ENCODE measurements at places on chromosomes 6 and 20. TPM values are rescaled to one million over a fixed set of nuclear protein-coding genes. Genes with fewer than 3 reads are reported as not detected.

DNA sequence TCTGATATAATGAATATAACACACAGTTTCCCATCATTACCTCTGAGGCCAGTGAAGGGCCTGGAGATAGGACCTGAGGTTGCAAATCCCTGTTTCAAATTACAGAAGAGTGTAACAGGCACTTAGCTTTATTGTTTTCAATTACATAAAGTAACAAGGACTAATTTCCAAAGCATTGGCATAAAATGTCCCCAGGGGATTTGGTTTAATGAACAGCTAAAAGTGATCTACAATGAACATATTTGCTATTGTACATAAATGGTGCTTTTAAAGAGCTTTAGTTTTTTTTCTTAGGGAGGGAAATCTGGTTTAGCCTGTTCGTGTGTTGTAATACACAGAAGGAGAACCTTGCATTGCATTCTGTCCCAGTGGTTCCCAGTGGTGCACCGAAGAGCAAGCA lies 54.4 kb downstream of the HMGN3 start:
- no peak for DNase-seq

DNA sequence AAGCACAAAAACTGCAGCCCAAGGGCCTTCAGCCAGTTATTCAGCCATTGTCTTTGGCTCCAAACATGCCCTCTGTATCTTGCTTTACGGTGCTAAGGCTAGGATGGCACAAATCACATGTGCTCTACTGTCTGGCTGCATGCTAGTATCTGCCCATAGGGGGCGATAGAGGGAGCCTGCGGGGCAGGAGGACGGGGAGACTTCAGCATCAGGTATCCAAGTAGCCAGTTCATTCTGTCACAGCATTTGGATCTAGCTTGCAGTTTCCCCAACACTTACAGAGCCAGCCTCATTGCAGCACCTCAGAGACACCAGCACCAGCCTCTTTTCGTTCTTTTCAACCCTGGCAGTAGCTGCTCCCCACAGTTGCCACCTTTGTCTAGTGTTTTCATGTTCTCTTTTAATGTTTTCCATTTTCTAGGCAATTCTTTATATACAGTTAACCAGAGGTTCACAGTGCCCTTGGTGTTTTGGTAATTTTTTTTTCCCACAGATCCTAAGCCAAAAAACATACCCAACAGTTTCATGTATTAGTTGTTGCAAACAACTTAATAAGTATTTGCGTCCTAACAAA lies 705.9 kb downstream of the PTPRT start:
- no peak for DNase-seq

DNA sequence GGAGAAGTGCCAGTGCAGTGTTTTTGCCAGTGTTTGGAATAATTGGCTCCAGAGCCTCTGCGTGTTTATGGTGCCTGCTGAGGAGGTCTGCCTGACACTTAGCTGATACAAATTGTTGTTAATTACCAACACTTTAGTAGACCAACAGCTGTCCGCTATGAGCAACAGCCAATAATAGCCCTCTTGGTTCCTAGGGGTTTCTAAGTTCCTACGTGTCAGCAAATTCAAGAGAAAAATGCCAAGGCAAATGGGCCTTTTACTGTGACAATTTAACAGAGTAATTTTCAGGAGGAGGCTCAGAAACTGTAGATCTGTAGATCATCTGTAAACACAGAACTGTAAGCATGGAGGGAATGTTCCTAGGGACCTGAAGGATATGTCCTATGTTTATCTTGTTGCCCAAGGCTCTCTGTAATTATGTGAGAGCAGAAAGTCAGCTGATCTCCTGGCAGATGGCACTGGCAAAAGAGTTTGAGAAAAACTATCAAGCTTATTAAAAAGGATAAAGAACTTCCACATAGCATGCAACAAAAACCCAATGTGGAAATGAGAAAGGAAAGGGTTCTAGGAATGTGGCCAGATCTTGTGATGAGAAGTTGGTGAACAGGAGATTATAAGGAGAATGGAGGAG lies 157.7 kb downstream of the GJA1 start:
- no peak for DNase-seq

GRCh38 chr6:36914227-36914794 lies 28.6 kb downstream of the C6orf89 start:
- peak; percentile 73 for DNase-seq

DNA sequence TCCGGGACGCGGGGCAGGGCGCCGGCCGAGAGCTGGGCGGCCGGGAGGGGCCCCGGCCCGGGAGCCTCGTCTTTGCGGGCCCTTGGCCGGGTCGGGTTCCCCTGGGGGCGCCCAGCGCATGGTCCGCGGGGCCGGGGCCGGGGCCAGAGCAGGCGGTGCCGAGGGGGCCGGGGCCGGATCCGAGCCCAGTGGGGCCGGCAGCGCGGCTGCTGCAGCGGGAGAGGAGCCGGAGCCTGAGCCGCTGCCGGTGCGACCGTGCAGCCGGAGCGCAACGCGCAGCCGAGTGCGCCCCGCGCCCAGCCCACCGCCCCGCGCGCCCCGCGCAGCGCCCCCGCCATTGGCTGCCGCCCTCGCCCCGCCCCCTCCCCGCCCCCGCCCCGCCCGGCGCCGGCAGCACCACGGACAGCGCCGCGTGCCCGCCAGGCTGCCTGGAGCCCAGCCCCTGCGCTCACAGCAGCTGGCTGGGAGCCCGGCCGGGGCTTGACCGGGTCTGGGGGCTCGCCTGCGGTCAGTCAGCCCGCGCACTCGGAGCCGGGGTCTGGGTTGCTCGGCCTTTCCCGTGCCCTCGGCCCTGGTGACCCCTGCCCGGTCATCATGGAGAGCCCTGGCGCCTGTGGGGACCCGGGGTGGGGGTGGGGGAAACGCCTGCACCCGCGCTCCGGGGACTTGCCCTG lies at the start of gene HRH3:
Gene HRH3, minus strand, starts transcription at position 287 of the 674 bp plus-strand sequence. CDS start 308 bp downstream, outside the sequence.
- DNase-seq = no peak

- DNase-seq = no peak
Observed at GRCh38 chr6:129679758-129680157, 30.2 kb downstream of the ARHGAP18 start.

DNA sequence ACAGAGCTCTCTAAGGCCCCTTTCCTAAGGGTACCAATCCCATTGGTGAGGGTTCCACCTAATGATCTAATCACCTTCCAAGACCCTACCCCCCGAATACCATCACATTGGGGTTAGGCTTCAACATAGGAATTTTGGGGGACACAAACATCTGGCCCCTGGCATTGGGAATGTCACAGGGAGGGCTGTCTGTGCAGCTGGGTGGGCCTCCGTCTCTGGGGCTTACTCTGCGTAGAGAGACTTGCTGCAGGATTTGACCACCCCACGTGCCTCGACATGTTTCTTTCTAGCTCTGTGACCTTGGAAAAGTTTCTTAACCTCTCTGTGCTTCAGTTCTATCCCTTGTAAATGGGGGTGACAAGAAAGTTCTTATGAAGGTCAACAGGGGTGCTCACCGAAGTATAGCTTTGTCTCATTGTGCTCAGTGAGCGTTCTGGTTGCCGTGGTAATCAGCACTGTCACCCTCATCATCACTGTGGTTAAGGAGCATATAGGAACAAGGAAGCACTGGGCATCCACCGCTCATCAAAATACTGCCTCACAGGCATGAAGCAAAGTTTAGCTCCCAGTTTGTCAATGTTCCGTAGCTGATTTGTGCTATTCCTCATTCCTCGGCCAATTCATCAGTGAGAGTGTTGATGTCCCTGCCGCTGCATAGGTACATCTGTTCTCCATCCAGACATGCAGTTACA lies 152.8 kb downstream of the SYCP2 start:
- no peak for DNase-seq

GRCh38 chr20:57402206-57403125 lies 11.3 kb downstream of the RBM38 start:
- no peak for DNase-seq

DNA sequence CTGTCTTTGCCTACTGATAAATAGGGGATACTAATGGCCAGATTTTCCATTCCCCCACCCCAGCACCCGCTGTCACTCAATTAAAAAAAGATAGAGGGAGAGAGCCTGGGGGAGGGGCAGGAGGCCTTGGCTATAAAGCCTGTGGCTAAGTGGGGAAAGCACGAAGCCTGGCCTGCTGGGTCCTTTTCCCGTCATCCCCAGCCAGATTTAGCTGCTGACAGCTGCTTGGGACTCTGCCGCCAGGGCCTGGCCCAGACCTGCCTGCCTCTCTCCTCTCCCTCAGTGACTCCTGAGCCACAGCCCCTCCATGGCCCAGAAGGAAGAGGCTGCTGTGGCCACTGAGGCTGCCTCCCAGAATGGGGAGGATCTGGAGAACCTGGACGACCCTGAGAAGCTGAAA lies at the start of gene APOBEC2:
Gene APOBEC2, plus strand, starts transcription at position 162 of the 400 bp plus-strand sequence. Its CDS starts 146 bp downstream, at position 308.
- no peak for DNase-seq

DNA sequence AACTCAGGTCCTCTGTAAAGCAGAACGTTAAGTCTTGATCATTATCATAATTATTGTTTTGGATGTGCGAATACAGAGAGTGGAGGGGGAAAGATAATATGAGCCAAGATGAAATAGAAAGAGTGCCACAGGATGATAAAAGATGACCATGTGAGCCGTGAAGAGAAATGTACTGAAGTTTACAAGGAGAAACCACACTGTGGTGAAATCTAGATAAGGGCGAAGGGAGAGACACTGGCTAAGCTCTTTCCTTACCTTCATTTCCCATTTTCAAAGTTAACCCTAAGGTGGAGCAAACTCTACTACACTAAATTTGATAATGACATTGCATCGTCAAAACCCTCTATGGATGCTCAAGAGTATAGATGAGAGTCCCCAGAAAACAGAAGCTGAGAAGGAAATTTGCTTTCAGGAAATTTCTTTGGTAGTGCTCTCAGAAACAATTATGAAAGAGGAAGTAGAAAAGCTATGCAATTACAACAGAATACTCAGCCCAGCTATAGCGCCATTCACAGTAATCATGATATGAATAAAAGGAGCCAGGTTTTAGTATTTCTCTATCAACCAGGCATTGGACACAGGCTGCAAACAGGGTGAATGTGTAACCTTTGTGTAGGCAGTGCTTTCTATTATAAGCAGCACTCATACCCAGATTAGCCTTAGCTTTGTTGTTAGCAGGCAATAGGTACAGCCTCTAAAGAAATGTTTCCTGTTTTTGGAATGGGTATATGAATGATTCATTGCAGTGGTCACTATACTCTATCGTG lies 1080.7 kb downstream of the GRIK2 start:
- DNase-seq = no peak

Gene SLC17A9
- 37.6 TPM for total RNA-seq

Gene ELOVL4
- not detected for total RNA-seq

Gene CEP57L1
- 20.7 TPM for total RNA-seq

Gene LYRM2
- total RNA-seq = 26.3 TPM
